ENCODE measurements at places on chromosomes 3 and 15.

GRCh38 chr15:27323801-27324200, 352.8 kb downstream of the GABRG3 start:
- DNase-seq: no peak

GRCh38 chr3:61563313-61564271, 2.2 kb downstream of the PTPRG start:
- DNase-seq: peak; percentile 18

- DNase-seq: no peak
Observed at GRCh38 chr3:194517333-194517732, 30.5 kb upstream of the ATP13A3 start.

- no peak for DNase-seq
Observed at GRCh38 chr3:152048831-152049230, 175.4 kb downstream of the SUCNR1 start.

GRCh38 chr15:68224546-68225250, 4.8 kb downstream of the CLN6 start:
- no peak for DNase-seq

DNA sequence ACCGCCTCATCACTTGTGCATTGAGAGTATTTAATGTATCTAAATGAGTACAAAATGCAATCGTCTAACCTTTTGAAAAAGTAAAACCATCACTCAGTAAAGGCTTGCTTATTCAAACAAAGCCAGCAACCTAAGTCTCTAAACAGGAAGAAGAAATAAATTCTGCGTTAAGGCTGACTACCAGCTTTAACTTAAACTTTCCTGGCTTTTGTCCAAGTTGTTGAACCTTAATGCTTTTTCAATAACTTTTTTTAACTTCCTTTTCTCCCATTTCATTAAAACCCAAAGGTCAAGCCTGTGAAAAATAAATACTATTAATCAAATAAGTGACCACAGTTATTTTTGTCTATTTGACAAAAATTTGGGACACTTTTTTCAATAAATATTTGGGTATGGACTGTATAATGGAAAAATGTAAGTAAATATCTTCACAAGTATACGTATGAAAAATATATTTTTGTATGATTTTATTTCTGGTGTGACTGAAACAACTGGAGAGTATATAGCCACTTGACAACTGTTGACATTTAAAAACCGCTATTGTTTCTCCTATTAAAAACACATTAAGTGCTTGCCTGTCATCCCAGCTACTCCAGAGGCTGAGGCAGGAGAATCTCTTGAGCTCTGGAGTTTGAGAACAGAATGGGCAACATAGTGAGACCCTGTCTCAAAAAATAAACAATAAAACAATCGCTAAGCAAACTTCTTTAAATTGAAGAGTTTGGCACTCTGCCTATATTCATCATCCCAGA, 2.9 kb downstream of the KLHL24 start:
- no peak for DNase-seq

DNA sequence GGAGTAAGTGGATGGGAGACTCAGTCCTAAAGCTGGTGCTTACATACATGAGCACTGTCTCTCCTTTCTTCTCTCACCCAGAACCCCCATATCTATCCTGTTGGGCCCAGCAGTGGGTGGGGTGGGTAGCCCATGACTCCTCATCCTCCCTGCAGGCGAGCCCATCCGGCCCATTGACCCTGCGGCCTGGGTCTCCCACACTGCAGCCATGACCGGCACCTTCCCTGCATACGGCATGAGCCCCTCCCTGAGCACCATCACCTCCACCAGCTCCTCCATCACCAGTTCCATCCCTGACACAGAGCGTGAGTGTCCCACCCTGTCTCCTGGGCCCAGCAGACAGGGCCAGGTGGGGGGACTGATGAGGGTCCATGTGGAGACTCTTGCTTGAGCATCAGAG, 8.0 kb upstream of the AP2M1 start:
- no peak for DNase-seq

DNA sequence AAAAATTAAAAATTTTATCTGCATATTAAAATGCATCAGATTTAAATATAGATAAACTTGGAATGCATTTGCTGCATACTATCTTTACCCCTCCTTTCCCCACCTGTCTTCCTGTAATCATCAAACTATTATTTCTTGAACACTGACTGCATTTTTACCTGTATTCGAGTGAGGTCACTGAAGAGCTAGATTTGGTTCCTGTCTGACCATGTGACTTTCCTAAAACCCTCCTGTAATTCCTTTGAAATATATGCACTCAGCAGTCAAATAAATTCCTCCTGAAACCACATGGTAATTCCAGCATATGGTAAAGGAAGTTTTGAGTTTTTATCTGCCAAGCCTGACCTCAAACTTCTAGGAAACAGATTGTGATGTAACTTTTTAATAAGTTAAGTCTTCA, 445.6 kb upstream of the FRG2C start:
- no peak for DNase-seq

DNA sequence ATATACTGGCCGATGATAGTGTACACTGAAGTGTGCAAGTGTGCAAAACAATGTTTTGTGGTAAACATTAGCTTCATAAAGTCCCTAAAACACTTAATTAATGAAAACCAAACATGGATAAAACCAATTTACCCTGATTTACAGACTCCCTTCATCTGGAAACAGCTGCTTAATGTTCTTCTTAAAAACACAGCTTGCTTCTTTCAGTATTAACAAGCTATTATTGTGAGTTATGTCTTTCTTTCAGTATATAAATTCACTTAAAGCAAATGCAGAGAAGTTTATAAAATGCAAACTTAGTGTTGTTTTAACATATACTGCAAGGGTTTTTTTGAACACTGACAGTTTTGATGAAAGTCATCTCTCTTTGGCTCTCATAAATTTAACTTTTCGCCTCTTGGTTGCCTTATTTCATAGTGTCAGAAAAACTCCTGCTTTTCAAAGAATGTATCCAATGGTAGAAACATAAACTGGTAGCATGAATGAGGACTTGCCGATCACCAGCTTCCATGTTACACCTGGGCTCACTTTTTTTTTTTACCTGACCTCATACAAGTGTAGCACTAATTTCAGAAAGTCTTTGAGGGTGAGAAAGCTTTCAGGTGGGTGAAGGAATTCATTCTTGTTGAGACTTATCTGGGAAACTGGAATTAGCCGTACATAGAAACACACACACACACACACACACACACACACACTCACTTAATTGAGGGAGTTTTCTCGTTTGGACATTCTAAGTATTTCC, 532.2 kb downstream of the ROBO2 start:
- DNase-seq: no peak

DNA sequence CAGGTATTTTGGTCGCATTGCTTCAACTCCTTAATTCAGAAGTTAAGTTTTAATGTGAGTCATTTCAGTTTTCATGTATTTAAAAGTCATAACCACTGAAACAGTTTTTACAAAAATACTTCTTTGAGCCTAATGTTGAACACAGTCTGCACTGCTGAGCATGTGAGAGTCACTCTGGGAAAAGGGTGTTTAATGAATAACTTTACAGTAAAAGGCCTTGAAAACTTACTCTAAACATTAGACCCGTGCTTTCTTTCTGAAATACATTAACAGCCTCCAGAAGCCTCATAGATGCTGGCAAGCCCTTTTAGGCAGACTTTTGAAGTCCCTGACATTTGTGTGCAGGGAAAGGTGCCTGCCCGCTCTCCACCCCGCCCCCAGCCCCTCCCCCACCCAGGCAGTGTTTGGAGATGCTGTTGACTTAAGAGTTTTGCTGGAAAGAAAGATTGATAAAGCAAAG, 68.9 kb upstream of the NR2F2 start:
- DNase-seq: no peak

DNA sequence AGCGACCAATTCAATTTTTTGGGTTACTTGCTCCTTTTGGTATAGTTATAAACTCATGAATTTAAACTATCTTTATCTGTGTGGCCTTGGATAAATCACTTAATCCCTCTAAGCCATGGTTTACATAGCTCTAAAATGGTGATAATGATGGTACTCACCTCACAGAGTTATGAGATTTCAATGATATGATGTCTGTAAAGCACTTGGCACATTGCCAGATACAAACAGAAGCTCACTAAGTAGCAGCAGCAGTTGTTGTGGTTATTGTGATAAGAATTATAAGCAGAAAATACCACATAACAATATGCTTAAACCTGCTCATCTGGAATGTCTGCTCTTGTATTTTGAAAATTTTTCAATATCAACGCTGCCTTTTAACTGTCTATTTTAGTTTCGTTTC, 185.1 kb upstream of the SNTN start:
- DNase-seq: no peak

DNA sequence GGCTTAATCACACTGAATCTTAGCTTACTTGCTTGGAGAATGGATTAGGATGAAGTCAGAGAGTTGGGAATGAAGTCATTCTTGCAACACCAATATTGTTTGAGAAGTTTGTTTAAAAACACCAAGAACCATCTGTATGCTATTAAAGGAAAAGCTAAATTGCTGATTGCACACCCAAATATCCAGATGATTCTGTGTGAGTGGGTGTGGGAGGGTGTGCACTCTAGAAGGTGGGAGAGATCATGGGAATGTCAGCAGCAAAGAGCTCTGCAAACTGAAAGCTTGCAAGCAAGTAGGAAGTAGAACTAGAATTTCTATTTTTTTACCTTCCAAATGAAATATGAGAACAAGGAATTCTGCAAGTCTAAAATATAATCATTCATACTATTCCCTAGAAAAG, 364.9 kb downstream of the NR2F2 start:
- DNase-seq: no peak

DNA sequence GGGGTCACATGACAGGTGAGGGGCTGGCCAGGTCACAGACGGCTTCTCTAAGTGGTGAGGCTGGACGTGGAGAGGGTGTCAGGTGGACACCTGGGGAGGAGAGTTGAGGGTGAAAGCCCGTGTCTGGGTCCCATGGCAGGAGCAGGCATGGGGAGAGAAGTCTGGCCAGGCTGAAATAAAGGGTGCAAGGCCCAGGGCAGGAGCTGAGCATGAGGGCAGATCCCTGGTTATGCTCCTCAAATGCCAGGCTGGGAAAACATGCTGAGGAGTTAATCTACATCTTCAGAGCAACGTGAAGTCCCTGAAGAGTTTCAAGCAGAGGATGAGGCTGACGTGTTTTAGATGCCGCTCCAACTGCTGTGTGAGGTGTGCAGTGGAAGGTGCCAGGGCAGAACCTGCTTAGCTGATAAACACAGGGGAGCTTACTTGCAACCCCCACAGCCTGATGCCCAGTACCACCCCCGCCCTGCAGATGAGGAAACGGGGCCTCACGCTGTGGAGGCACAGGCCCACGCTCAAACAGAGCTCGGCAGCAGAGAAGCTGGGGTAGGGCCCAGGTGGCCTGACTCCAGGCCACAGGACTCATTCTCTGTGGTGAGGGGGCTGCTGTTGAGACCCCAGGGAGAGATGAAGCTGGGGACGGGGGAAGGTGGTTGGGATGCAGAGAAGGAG, 40.5 kb downstream of the HCN4 start:
- DNase-seq: no peak

GRCh38 chr15:27744641-27745040, 354.5 kb downstream of the OCA2 start:
- DNase-seq: no peak

GRCh38 chr15:69552057-69552815, 99.6 kb downstream of the RPLP1 start:
- DNase-seq: no peak

- DNase-seq: no peak
Observed at GRCh38 chr3:54536450-54536849, 391.4 kb downstream of the LRTM1 start.

DNA sequence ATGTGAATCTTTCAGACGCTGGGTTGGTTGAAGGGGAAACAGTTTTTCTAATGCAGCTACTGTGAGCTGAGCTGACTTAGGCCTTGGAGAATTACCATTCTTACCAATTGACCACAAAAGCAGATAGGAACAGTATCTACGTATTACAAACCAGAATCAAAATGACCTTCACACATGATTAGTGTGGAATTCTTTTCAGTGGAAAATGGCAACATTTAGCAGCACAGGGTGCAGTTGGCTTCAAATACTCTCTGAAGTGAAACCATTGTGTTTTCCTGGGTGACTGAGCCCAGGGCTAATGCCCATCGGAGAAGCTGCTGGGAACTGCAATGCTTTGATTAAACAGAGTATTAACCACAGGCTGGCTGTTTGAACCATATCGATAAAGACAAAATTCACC, 40.2 kb upstream of the GOLGA8J start:
- DNase-seq: no peak

GRCh38 chr15:84595660-84596059, 5.1 kb upstream of the ZSCAN2 start:
- no peak for DNase-seq

DNA sequence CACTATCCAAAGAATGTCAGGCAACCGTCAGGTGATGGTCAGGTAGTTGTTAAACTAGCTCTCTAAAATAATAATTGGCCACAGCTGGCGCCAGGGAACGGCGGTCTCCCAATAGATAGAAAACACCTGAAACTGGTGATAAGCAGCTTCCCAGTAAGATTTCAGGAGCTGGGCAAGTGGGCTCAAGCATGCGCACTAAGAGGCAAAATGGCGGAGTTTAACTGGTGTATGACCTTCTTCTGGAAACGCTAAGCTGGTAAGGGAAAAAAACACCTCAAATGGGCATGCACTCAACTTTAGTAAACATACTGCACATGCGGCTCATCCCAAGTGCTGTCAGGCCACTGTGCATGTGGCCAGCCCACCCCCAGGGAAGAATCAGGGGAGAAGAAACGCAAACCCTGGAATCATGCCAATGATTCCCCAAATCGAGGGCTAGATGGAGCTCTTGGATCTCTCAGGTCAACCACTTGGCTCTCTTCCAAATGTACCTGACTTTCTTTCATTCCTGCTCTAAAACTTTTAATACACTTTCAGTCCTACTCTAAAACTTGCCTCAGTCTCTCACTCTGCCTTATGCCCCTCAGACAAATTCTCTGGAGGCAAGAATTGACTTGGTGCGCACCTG, 195.0 kb downstream of the ZNF621 start:
- DNase-seq: peak; percentile 25

DNA sequence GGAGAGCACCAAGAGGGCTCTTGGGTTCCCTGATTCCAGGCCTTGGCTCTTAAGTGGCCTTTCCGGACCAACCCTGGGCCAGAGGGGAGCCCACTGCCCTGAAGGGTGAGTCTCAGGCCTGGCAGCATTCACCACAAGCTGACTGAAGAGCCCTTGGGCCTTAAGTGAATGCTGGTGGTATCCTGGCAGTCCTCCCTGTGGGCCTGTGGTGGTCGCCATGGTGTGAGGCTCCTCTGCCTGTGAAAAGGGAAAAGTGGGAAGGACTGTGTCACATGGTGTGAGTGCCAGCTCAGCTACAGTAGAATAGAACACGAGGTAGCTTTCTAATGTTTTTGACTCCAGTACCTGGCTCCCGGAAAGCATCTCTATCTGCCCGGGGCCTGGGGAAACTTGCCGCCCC, 15.3 kb downstream of the CHDH start:
- DNase-seq: no peak

GRCh38 chr15:58582160-58582559, 150.4 kb downstream of the LIPC start:
- no peak for DNase-seq
